Non-pigmented ciliary epithelial cell (primary cell): ENCODE measurements at places on chromosomes 12 and 14.

- no peak for DNase-seq
Measured at GRCh38 chr12:18718462-18718861, 19.4 kb downstream of the PLCZ1 start.

DNA sequence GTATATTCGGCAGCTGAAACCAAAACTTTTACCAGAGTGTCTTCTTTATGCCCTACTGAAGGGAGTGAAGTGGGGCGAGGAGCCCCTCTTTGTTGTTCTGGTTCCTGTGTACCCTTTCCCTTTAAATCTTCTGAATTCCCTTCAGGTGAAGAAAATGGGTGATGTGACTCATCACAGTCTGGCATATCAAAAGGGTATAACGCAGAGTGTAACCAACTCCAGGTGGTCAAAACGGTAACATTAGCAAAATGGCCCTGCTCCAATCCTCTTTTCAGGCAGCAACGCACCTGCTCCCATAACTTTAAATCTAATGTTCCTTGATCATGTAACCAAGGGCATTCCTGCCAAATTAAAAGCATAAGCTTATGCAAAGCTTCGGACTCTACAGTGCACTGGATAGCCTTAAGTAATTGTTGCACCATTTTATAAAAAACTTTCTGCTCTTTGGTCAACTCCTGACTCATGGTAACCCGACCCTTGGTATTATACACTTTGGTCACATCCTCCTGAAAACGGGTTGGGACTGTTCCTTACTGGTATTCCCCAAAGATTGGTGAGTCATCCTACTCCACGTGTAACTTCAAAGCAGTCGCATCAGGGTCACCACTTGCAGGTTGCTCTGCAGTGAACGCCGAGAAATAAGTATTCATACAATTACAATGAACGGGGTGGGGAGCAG lies 83.1 kb downstream of the KCNMB4 start:
- DNase-seq: no peak

- DNase-seq: no peak
Measured at GRCh38 chr14:77275041-77275580, 4.1 kb upstream of the NGB start.

GRCh38 chr12:49604856-49605255 lies 583 bp downstream of the FAM186B start:
- no peak for DNase-seq

DNA sequence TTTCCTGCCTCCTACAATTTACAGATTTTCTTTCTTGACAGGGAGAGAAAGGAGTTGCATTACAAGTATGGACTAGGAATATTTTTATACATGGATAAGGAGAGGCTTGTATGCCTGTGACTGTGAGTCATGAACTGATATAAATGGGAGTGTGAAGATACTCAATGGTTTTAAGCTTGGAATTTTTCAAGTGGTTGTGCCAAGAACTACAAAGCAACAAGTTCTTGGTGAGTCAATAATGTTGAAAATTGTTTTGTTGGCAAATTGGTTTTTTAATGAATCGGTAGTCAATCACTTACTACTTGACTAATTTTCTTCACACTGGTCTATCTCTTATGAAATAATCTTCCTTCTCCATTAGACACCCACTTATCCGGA lies 58.9 kb upstream of the HMGA2 start:
- peak; percentile 63 for DNase-seq

GRCh38 chr12:10559244-10559643 lies 53.6 kb downstream of the EIF2S3B start:
- no peak for DNase-seq

- DNase-seq: no peak
Measured at GRCh38 chr14:82449926-82450468, 916.3 kb upstream of the SEL1L start.

DNA sequence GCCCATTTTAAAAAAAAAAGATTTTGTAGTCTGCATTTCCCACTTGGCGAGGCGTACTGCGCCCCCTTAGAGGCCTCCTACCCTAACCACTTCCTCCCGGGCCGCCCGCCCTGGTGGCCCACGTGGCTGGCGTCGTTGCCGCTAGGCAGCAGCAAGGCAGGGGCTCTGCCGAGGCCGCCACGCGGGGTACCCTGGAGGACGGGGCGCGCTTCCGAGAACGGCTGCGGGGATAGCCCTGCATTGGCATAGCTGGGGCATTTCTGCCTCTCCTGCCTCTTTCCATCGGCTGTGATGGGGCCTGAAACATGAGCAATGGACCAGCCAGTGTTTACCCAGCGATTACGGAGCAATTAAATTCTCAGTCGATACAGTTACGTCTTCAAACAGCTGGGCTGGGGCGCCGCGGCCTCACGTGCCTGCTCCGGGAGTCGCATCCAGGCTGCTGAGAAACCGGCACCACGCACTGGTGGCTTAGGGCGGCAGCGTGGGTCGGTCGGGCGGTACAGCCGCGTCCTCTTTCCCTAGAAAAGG lies 38.0 kb downstream of the IQSEC3 start:
- no peak for DNase-seq

DNA sequence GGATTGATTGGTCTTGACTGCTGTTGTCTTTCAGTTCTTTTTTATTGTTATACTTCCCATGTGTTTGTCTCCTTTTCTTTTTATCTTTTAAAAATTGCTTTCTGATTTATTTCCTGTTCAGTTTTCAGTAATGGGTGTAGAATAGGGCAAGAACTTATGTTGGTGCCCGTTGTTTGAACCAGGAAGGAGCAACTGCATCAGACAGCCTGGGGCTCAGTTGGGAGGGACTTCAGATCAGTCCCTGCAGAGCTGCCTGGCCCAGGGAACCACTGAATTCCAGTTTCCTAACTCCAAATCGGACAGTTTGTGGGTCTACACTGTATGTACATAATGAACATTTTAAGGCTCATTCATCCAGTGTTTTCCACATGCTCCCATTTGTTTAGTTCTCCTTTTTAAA lies 64.9 kb downstream of the FBXO34 start:
- no peak for DNase-seq

DNA sequence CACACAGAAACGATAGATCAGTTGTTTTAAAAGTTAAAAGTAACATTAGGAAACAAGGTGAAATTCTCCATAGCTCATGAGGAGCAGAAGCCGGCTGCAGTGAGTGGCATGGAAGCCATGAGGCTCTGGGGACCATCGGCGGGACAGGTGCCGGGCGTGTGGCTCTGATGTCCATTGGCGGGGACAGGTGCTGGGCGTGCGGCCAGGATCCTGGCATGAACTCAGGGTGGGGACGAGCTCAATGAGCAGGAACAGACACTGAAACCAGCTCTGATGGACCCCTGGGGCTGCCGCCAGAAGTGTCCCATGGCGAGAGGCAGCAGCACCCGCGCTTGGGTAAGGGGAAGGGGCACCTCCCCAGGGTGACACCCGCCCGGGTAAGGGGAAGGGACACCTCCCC lies 75.1 kb downstream of the NOC4L start:
- no peak for DNase-seq

DNA sequence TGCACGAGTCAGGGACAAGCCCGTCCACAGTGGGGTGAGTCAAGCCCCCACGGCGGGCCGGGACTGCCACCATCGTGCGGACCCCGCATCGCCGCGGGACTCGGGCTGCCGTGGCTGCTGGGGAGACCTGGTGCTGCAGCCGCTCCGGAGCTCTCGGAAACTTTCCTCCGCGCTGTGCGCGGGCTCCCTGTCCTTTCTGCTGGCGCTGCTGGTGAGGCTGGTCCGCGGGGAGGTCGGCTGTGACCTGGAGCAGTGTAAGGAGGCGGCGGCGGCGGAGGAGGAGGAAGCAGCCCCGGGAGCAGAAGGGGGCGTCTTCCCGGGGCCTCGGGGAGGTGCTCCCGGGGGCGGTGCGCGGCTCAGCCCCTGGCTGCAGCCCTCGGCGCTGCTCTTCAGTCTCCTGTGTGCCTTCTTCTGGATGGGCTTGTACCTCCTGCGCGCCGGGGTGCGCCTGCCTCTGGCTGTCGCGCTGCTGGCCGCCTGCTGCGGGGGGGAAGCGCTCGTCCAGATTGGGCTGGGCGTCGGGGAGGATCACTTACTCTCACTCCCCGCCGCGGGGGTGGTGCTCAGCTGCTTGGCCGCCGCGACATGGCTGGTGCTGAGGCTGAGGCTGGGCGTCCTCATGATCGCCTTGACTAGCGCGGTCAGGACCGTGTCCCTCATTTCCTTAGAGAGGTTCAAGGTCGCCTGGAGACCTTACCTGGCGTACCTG lies 1.1 kb downstream of the PDE3A start:
- DNase-seq: no peak

GRCh38 chr12:51076236-51076930 lies 7.0 kb downstream of the CSRNP2 start:
- no peak for DNase-seq

- no peak for DNase-seq
Measured at GRCh38 chr12:104775731-104776231, 182.3 kb downstream of the SLC41A2 start.

DNA sequence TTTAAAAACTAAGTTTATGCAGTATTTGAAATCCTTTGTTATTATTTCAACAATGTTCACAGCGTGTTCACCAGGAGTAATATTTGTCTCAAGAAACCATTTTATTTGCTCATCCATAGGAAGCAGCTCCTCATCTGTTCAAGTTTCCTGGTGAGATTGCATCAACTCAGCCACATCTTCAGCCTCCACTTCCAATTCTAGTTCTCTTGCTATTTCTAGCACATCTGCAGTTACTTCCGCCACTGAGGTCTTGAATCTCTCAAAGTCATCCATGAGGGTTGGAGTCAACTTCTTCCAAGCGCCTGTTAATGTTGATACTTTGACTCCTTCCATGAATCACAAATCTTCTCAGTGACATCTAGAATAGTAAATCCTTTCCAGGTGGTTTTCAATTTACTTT lies 18.0 kb downstream of the CLEC9A start:
- no peak for DNase-seq

- no peak for DNase-seq
Measured at GRCh38 chr14:66493750-66494149, 7.6 kb downstream of the CCDC196 start.

- DNase-seq: no peak
Measured at GRCh38 chr14:50985859-50986331, 41.6 kb upstream of the PYGL start.

DNA sequence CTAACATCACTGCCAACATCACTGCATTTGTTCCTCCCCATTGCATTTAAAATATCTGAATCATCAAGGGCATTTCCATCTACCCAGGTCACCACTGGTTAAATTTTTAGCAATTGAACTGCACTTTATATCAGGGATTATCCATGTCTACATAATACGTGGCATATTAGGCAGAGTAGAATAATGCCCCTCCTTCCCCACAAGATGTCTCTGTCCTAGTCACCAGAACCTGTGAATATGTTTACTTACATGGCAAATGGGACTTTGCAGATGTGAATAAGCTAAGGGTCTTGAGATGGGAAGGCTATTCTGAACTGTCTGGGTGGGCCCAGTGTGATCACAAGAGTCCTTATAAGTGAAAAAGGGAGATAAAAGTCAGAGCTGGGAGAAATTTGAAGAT lies 181.7 kb upstream of the ARID2 start:
- DNase-seq: no peak

DNA sequence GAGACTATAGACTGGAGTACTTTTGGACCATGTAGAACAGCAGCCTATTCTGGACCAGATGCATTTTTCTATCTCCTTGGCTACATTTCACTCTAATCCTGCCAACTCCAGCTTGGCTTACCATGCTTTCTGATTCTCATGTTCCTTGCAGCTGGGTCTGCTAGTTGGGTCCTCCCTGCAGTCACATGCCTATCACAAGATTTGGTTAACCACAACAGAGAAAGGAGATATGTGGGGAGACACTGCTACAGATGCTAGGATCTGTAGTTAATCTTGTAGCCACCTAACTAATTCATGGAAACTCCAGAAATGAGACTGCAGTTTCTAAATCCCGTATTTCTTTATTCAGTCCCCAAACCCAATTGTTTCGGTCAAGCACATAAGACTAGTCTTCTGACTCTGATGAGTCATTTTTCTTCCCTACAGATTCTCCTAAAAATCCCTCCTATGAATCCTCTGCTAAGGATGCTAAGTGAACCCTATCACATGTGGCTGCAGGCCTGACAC lies 410.6 kb downstream of the DAD1 start:
- DNase-seq: no peak

GRCh38 chr12:109461049-109461845 lies 15.9 kb downstream of the KCTD10 start:
- DNase-seq: no peak

DNA sequence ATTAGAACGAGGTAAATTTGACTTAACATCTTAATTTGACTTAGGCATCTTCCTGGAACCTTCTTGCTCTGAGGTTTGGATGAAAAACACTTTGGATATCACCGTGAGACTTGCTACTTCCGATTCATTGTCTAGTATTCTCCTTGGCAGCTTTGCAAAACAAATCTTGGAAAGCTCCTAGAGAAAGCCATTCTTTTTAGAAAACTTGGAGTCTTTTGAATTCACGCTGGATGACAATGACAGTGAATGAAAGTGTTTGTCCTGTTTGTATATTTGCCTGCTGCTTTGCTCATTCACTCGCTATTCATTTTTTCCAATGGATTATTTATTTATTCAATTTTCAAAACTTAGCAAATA lies 222.1 kb upstream of the HMGA2 start:
- no peak for DNase-seq
